Fibroblast of gingiva (primary cell): ENCODE measurements at places on chromosomes 2 and 18.

DNA sequence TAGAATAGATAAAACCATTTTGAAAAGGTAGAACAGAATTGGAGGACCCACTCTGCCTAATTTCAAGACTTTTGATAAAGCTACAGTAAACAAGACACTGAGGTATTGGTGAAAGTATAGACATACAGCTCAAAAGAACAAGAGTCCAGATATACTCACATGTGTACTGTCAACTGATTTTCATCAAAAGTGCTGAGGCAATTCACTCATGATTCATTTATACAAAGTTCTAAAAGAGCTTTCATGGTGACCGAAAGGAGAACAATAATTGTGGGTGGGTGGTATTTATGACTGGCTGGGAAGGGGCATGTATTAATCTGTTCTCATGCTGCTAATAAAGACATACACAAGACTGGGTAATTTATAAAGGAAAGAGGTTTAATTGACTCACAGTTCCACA lies 7.3 kb downstream of the MAP4K3 start:
- DNase-seq: no peak

- DNase-seq: no peak
Observed at GRCh38 chr2:161233858-161234431, 73.7 kb downstream of the TANK start.

GRCh38 chr2:141557329-141558095 lies 573.3 kb downstream of the LRP1B start:
- peak; percentile 79 for DNase-seq

GRCh38 chr2:96701636-96702035 lies 38.2 kb downstream of the LMAN2L start:
- no peak for DNase-seq

DNA sequence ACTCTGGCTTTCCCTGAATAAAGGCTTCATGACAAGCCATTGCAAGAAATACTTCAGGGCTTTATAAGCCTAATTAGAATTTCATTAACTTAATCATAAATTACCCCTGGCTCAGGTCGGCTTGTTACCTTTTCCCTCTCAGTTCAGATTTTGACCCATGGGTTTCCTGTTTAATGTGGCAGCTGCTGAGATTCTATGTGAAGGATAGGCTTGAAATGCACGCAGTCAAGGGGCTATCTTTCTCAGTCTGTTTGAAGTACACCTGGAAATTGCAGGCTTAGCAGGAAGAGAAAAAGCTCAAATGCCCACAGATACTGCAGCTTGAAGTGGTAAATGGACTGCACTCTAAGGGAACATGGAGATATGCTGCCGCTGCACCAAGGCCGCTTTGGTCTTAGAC lies 49.4 kb downstream of the CAVIN2 start:
- no peak for DNase-seq

- DNase-seq: no peak
Observed at GRCh38 chr18:42854558-42854957, 260.9 kb downstream of the RIT2 start.

DNA sequence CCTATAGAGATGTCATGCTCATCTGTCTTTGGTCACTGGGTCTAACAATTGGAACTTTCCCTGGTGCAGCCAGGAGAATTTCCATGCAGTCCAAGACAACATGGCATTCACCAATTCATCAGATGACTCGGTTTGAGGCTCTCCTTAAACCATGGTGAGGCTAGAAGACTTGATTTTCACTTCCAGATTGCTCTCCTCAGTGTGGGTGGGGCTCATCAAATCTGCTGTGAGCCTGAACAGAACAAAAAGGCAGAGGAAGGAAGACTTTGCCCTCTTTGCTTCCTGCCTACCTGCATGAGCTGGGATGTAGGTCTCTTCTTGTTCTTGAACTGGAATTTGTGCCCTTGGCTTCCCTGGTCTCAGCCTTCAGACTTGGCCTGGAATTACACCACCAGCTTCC lies 203.4 kb upstream of the TRIB2 start:
- DNase-seq: no peak

- DNase-seq: no peak
Observed at GRCh38 chr2:133942398-133942797, 311.5 kb upstream of the MGAT5 start.

GRCh38 chr2:67515056-67515455 lies 117.9 kb downstream of the ETAA1 start:
- no peak for DNase-seq

DNA sequence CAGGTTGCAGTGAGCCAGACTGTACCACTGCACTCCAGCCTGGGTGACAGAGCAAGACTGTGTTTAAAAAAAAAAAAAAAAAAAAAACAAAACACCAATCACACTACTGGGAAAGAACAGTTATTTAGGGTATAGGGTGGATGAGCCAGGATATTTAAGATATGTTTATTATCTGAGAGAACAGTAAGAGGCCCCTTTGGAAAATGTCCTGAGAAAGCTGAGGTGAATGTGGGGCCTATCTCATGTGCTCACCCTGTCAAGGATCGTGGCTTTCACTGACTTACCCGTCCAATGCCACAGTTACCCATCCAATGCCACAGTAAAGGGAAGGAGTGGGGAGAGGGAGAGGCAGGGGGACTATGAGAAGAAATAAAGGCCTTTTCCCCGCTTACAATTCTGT lies 19.9 kb upstream of the ENOSF1 start:
- DNase-seq: no peak

- DNase-seq: no peak
Observed at GRCh38 chr18:32881009-32881408, 108.2 kb upstream of the KLHL14 start.

- no peak for DNase-seq
Observed at GRCh38 chr2:44743473-44743872, 198.0 kb upstream of the SIX3 start.
